ENCODE measurements at places on chromosomes 2 and 18.

GRCh38 chr2:207008105-207008990 lies 69.0 kb downstream of the CPO start:
- DNase-seq: no peak

DNA sequence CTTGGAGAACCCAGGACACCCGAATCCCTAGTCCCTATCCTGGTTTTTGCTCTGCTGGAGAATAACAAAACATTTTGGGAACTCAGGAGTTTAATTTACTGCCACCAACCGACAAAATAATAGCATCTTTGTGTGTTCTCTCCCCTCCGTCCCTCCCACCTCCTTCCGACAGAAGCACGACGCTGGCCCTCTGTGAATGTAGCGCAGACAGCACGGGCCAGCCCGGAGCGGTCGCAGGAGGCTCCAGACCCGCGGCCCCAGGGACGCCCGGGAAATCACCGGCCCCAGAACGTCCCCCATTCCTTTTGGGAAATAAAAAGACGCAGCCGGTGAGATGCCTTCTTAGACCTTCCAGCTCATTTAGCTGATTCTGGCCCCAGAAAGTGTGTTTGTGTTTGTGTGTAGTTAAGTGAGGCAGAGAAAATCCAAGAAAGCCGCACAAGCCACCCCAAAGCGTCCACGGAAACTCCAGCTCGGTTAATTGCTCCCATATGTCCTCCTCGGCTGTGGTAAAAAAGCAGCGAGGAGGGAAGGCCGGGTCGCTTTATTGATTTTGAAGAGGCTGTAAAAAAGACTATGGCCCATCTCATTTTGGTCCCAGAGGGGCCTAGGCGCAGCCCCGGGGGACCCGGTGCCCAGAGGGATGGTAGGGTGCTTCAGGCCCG lies 577 bp upstream of the TANC1 start:
- peak; percentile 9 for DNase-seq

DNA sequence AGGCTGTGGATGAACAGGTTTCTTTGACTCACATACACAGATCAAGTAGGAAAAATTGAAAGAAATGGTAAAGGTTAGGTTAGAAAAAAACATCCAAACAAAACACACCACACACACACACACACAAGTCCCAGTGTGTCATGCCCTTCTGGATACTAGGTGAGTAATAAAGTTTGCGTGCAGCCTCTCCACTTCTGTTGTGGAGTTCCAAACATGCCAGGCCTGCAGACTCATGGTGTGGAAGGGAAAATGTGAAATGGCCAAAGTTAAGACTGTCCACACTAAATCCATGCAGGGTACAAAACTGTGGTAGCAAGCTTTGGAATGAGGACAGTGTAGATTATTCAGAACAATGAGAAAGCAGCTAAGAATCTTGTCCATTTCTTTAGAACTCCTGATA lies 114.6 kb downstream of the IKZF2 start:
- DNase-seq: no peak

DNA sequence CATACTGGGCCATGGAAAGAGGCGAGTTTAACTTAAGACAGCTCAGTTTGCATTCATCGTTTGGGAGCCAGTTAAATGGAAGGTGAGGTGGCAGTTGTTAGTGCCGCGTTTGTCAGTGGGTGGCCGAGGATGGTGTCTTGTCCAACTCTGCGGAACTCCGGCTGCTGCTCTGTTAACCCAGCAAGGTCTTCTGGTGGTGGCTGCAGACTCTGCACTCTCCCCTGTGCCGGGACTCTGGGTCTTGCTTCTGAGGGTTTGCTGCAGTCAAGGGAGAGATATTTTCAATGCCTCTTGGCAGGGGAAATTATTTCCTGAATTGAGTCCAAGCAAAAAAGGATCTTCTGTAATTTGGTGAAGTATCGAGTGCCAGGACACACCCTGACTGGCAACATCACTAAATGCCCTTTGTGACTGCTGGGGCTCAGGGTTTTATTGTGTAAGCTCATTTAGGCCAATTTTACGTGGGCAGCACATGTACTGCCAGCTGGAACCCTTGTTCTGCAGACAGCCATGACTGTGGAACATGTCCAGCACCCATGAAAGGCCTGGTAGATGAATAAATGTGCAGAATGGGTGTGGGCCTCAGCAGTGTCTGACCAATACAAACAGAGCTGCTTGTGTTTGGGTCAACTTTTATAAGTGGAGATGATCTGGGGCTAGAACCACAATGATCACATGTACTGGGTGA lies 58.1 kb downstream of the IL1R2 start:
- no peak for DNase-seq

All from GM12891 (cell line).